ENCODE measurements at places on chromosomes 6 and 20. TPM values are rescaled to one million over a fixed set of nuclear protein-coding genes. Genes with fewer than 3 reads are reported as not detected.

Gene COL9A1
- not detected for total RNA-seq

Gene TMC2
- total RNA-seq, result not detected

Gene CLDN20
- total RNA-seq, result not detected

Gene CNR1
- 3.7 TPM for total RNA-seq

- no peaks in the 10 kb centered on the region for H3K27me3 ChIP-seq
- no peak overlapping the region for H3K27ac ChIP-seq
- no peak overlapping the region for H3K4me3 ChIP-seq
- no peak for DNase-seq
- H3K36me3 ChIP-seq, result no peaks in the 10 kb centered on the region
Measured at GRCh38 chr20:31821427-31821826, 2.3 kb downstream of the MYLK2 start.

GRCh38 chr6:52724406-52725121 lies 38.7 kb downstream of the GSTA2 start:
- no peak overlapping the region for H3K27ac ChIP-seq
- peaks cover 6% of the 10 kb centered on the region for H3K4me1 ChIP-seq
- H3K27me3 ChIP-seq, result no peaks in the 10 kb centered on the region
- H3K4me3 ChIP-seq, result no peak overlapping the region
- DNase-seq, result peak; percentile 70
- H3K36me3 ChIP-seq, result no peaks in the 10 kb centered on the region

DNA sequence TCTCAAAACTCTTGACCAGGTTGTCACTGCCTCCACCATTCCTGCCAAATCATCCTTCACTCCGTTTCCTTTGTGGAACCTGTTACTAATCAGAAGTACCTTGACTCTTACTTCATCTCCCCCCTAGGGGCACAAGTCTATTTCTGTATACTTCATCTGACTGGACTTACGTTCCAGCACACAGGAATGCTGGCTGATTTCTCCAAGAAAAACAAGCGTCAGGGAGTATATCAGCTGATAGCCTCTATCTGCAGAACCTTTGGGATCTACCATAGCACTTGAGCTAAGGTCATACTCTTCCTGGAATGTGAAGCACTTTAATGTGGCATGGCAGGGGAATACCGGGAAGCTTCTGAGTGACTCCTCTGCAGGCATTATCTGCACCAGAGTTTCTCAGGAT lies 178.1 kb upstream of the MOCS1 start:
- no peaks in the 10 kb centered on the region for H3K36me3 ChIP-seq
- H3K27me3 ChIP-seq, result peaks cover 11% of the 10 kb centered on the region
- no peak overlapping the region for H3K27ac ChIP-seq

GRCh38 chr6:151747896-151748295 lies 59.6 kb upstream of the ESR1 start:
- H3K4me3 ChIP-seq, result no peak overlapping the region
- H3K27me3 ChIP-seq, result no peaks in the 10 kb centered on the region
- no peaks in the 10 kb centered on the region for H3K4me1 ChIP-seq
- H3K36me3 ChIP-seq, result no peaks in the 10 kb centered on the region
- no peak for DNase-seq
- no peak overlapping the region for H3K27ac ChIP-seq

GRCh38 chr6:35432291-35432690 lies 19.8 kb upstream of the FANCE start:
- no peak overlapping the region for H3K27ac ChIP-seq
- no peak for DNase-seq
- H3K36me3 ChIP-seq, result peaks cover 4% of the 10 kb centered on the region
- H3K4me3 ChIP-seq, result no peak overlapping the region

- DNase-seq, result no peak
- H3K4me1 ChIP-seq, result peaks cover 31% of the 10 kb centered on the region
- H3K36me3 ChIP-seq, result no peaks in the 10 kb centered on the region
- H3K27me3 ChIP-seq, result peaks cover 3% of the 10 kb centered on the region
- H3K27ac ChIP-seq, result no peak overlapping the region
- no peak overlapping the region for H3K4me3 ChIP-seq
Measured at GRCh38 chr20:36086767-36087166, 67.8 kb upstream of the EPB41L1 start.

DNA sequence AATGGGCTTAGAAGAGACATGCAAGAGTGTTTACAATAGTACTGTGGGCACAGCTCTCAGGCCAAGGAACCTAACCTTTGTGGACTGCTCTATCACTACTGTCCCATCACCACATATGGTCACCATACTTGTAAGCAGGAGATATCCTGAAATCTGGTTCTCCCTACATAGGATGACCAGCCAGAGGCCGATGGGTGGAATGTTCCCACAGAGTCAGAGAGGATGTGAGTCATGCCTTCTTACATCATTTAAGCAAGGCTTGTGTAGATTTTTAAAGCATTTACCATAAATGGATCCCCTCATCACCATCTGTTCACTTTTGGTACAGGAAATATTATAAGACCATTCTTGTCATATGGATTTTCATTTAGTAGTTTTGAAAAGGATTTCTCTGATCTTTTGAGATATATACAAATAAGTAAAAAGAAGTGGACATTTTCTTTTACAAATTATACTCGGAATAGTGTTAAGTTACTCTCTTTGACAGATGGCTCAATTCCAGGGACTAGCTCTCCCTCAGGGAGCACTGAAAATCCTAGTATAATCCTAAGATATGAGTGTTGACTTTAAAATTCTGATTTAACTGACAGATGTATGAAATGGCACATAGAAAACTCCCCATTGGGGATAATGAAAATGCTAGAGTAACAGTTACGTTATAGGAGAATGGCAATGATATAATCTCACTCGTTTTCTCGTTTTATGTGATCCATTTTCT lies 6.6 kb downstream of the HTR1B start:
- peaks cover 6% of the 10 kb centered on the region for H3K27me3 ChIP-seq
- no peaks in the 10 kb centered on the region for H3K36me3 ChIP-seq
- H3K27ac ChIP-seq, result no peak overlapping the region
- no peak overlapping the region for H3K4me3 ChIP-seq
- DNase-seq, result no peak
- no peaks in the 10 kb centered on the region for H3K4me1 ChIP-seq

- H3K4me1 ChIP-seq, result peaks cover 3% of the 10 kb centered on the region
- no peaks in the 10 kb centered on the region for H3K27me3 ChIP-seq
- peaks cover 5% of the 10 kb centered on the region for H3K36me3 ChIP-seq
- no peak overlapping the region for H3K27ac ChIP-seq
Measured at GRCh38 chr6:87213364-87213763, 58.0 kb downstream of the ZNF292 start.
